ENCODE measurements at places on chromosomes 7 and 10.
A peak's percentile ranks its signal among the peaks of the same experiment; 100 is the strongest.

- DNase-seq, result no peak
These were observed 513.0 kb downstream of the INHBA start for GRCh38 chr7:41189866-41190265.

DNA sequence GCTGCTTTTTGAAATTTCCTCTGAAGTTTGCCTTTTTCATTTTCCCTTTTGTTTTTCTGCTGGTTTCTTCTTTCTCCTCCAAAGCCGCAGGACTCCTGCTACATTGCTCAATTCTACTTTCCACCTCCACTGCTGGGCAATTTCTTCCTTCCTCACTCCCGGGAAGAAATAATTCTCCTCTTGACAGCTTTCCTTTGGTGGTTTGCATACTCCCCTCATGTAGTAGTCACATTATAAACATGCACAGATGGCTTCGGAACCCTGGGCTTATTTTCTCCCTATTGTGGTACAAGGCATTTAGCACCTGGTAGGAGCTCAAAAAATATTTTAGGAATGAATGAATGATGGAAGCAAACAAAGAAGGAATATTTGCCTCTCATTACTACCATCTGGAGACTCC lies 977.2 kb downstream of the LRMDA start:
- DNase-seq, result peak; percentile 11

- no peak for DNase-seq
These were observed 31.5 kb upstream of the PPP2R2D start for GRCh38 chr10:131869344-131869743.

GRCh38 chr10:22607261-22607660 lies 107.1 kb downstream of the PIP4K2A start:
- no peak for DNase-seq

DNA sequence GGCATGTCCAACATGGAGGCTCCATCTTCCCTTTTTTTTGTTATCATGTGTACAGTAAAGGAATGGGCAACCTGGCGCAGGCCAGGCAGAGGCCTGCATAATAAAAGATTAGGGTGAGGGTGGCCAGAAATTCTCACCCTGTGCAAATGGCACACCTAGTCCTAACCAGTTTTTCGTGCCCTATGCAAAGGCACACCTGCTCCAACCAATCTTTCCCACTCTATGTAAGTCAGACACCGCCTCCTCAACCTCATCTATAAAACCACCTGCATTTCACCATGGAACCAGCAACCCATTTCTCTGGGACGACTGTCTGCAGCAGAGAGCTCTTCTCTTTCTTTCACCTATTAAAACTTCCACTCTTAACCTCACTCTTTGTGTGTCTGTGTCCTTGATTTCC lies 16.1 kb downstream of the TBATA start:
- DNase-seq, result no peak

- DNase-seq, result no peak
These were observed 90.9 kb downstream of the DLG5 start for GRCh38 chr10:77835669-77836086.

DNA sequence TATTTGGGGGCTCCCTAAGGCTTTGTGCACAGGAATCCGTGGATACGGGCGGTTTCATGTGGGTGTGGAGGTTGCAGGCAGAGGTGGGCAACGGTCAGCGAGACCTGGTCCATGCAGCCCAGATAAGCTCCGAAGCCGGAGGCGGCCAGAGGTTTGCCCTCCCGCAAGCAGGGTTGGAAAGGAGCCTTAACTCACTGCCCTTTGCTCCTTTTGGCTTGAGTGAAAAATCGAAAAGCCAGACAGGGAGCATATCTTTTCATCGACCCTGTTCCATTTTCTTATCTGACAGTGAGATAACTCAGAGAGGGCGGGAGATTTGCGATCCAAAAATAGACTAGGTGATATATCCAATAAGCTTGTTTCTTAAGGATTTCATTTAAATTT lies 1.5 kb downstream of the GRM3 start:
- DNase-seq, result no peak

GRCh38 chr10:122962405-122962804 lies 8.4 kb upstream of the C10orf88 start:
- DNase-seq, result no peak

DNA sequence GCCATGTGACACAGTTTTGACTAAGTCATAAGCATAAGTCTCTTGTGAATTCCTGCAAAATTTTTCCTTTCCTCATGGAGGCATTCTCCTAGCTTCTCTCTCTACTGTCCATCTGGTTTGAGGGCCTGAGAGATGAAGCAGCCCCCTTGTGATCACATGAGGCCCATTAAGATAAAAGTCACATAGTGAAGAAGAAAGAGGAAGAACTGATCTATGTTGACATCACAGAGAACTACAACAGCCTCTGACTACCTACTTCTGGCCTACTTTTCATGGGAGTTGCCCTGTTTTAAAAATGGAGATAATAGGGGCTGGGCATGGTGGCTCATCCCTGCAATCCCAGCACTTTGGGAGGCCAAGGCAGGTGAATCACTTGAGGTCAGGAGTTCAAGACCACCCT lies 50.4 kb downstream of the TFEC start:
- DNase-seq, result no peak

GRCh38 chr7:4707980-4708411 lies 25.9 kb downstream of the FOXK1 start:
- DNase-seq, result no peak

DNA sequence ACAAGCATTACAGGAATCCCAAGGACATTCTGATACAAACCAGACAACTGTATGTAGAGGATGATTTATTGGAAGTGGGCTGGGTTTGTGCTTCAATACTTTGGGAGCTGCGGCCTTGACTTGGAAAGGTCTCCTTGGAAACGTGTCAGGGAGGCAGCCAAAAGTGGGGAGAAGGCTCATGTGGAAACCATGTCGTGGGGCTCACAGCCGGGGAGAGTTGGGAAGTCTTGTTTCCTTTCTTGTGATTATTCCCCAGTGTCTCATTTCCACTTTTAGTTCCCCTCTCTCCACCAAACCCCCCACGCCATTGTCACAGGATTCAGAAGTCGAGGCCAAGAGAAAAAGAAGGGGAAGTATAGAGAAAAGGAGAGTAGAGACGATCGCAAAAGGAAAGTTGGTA lies 53.9 kb upstream of the SFMBT2 start:
- no peak for DNase-seq

DNA sequence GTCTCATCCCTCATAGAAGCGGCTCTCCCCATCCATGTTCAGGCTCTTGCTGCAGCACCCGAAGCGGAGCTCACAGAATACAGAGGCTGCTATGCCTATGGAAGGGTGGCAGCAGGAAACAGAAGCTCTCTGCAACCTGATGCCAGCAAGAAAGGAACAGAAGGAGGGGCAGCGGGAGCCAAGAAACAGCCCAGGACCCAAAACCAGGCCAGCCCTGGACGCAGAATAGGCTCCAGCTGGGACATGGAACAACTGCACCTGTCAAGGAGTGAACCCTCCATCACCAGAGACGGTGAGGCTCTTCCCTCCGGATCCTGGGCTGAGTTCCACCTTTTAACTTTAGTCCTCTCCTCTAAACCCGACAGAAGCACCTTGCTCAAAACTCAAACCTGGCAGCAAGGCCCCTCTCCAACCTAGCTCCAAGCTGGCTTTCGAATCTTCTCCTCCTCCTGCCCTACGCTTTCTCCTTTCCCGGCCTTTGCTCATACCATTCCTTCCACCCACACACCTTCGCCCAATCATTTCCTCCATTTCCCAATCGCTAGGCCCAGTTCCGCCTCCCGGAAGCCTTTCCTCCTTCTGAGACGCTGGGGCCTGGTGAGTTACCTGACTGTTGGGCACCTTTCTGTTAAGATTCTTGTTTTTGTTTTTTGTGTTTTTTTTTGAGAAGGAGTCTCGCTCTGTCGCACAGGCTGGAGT lies 122.8 kb upstream of the ZNF92 start:
- DNase-seq, result peak; percentile 81

- DNase-seq, result no peak
These were observed 46.9 kb downstream of the ZNF518A start for GRCh38 chr10:96176985-96177384.

DNA sequence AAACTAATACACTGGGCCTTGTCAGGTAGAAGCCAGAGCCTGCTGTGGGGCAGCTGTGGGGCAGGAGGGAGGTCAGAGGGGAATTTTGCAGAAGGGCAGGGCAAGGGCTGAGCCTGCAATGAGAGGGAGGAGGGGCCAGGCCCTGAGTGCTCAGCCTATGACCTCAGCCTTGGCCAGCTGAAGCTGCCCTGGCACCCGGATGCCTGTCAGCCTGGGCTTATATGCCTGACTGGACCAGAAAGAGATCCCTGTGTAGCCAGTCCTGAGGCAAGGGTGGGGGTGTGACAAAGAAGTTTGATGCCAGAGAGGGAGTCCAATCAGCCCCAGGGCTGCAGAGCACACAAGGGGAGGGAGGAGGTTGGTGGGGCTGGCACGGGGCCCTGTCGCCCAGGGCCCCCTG lies 22.3 kb upstream of the PRRT4 start:
- no peak for DNase-seq

DNA sequence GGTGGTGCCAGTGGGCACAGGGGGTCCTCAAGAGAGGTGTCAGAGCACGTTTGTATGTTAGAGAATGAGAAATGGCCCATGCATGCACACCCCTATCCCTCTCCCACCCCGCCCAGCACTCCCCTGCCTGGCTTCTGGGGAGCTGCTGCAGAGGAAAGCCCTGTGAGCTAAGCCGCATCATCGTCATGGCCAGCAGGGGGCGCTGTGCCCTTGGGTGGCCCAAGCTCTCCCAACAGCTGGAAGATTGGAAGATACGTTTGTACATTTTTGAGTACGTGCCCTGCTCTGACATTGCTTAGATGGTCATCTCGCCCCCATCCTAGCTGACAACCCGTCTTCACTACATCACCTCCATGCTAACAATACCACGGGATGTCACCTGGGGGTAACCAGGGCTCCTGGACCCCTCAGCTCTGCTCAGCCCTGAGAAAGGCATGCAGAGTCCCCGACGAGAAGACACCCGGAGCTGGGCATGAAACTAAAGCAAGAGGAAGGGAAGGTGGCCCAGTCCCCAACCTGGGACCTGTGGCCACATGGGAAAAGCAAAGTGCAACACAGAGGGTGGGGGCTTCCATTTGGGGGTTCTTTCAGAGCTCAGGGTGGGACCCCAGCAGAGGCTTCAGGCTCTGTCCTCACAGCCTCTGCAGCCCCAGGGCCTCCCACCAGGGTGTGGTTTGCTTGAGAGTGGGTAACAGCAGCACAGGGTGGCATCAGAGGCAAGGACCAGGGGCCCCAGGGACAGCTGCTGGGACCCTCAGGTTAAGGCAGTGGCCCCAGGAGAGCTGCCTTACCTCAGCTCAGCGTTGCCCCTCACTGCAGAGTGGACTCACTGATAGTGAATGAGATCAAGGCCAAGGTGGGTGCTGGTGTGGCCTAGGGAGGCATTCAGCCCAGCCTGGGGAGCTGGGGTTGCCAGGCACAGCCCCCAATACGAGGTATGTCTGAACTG lies 136.6 kb downstream of the PTPN20 start:
- DNase-seq, result peak; percentile 5

DNA sequence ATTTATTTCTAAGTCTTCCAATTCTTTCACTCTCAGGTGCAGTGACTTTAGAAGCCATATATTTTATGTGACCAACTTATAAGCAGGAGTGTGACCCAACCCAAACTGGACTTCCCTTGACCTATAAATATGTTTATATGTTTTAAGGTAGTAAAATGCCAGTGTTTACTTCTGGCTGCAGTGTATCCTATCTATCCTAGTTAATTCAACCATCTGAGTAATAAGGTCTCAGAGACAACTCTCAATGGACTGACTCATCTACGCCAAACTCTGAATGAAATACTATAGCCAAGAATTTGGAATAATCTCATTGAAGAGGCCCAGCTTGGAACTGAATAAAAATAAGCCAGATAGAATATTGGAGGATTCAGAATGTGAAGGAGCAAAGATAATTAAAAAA lies 544.5 kb upstream of the SORCS1 start:
- DNase-seq, result no peak

GRCh38 chr7:82156168-82156567 lies 287.4 kb downstream of the CACNA2D1 start:
- DNase-seq, result no peak

DNA sequence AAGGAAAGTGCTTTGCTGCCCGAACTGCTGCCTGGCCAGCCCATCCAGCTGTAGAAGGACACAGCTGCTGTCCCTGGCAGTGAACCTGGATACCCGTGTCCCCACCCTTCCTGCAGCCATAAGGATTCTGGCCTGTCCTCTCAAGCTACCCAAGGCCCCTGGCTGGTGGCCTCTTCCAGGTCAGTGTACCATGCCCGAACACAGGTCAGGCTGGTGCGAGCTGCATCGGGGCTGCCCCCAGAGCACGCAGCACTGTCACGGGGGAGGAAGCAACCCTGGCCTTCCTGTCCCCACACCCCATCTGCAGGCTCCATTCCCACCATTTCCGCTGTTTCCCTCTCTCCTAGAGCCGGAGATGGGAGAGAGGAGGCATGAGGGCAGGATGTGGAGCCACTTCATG lies 30.5 kb upstream of the PWWP2B start:
- no peak for DNase-seq

GRCh38 chr7:42389697-42390096 lies 152.7 kb upstream of the GLI3 start:
- no peak for DNase-seq

DNA sequence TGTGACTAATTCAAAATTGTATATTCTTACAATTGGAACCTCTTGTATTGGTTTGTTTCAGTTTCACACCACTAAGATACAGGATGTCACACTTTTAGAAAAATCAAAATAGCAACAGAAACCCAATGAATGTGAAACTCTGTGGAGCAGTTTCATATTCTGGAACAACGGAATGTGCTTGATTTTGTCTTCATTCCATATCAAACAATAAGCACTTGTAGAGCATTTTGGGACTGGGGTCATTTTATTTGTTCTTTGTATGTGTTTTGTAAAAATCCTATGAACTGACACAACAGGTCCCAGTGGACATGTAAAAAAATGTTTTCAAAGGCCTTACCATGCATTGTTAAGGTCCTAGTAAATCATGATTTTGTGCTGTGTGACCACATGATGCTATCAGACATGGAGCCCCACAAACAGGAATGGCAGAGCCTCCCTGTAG lies 123.1 kb downstream of the DKK1 start:
- no peak for DNase-seq

GRCh38 chr10:5297466-5297865 lies 67.3 kb upstream of the UCN3 start:
- no peak for DNase-seq

GRCh38 chr7:144725070-144725469 lies 110.8 kb downstream of the TPK1 start:
- no peak for DNase-seq

- peak; percentile 25 for DNase-seq
These were observed 3.4 kb upstream of the MUC12 start for GRCh38 chr7:100965723-100966541.

Data from G401 (cell line).